ENCODE measurements at places on chromosomes 2 and 18.
A peak's percentile ranks its signal among the peaks of the same experiment; 100 is the strongest.

DNA sequence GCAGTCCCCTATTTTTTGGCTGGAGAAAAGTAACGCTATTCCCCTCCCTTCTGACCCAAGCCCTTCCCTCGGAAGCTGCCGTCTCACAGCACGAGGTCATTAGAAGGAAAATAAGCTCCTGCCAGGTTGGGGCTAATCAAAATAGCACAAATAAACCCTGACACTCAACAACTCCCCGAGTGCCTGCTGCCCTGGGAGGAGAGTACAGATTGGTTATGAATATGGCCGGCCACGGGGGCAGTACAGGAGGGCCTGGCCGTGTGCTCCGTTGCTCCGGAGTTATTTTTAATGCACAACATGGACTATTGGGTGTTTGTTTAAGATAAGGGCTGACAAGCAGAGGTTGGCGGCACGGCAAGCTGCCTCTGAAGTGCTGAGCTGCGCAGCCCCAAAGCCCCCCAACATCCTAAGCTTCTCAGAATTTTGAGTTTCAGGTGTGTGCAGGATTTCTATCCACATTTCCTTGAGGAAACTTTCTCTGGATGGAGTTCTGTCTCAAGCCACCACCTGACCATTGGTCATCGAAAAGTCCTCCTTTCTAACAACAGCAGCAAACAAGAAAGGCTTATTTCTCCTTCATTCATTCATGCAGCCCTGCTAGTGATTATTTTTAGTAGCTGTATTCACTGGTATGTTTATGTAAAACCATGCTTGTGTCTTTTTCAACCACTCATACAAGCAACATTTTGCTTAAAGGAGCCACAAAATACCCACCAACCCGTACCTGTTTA is 58.7 kb downstream of the PAX3 start:
- no peak for DNase-seq

- no peak for DNase-seq
Observed at GRCh38 chr2:31337197-31337596, 77.3 kb downstream of the XDH start.

- DNase-seq: no peak
Observed at GRCh38 chr2:7007488-7007845, 90.3 kb downstream of the RNF144A start.

GRCh38 chr2:99753505-99753904 is 263.7 kb upstream of the REV1 start:
- DNase-seq: no peak

DNA sequence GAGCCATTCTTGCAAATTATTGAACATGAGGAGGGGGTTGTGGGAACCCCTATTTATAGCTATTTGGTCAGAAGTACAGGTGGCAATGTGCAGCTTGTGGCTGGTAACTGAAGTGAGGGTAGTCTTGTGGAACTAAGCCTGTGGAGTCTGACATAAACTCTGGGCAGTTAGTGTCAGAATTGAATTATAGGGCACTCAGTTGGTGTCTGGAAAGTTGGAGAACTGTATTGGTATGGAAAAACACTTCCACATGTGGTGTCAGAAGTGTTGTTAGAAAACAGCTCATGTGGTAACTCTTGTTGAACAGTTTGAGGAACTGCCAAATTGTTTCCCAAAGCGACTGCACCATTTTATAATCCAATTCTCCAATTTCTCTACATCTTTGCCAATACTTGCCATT is 7.5 kb downstream of the RALBP1 start:
- DNase-seq: no peak

GRCh38 chr2:107585851-107586250 is 240.8 kb upstream of the RGPD4 start:
- no peak for DNase-seq

GRCh38 chr2:205555566-205556230 is 126.6 kb upstream of the NRP2 start:
- DNase-seq: no peak

DNA sequence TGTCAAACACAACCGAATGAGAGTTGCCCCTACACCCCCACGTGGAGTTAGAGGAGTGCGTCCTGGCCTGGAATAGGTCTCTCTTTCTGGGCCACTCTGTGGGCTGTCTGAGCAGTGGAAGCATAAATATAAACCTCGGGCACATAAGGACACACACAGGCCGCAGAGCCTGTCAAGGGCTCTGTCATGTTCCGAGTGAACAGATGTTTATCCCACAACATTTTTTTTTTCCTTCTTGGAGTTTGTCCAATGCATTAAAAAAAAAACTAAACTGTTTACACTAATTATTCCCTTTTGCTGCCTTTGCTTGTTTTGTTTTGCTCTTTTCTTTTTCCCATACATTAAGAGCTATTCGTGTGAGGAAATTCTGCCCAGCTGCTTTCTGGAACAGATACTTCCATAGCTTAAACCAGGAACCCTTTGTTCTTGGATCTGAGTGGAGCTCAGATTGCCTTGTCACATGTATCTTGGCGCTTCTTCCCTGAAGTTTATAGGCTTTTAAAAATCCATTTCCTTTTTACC is 228.3 kb upstream of the FOSL2 start:
- DNase-seq: no peak

- no peak for DNase-seq
Observed at GRCh38 chr18:79911344-79912270, 39.8 kb downstream of the SLC66A2 start.

DNA sequence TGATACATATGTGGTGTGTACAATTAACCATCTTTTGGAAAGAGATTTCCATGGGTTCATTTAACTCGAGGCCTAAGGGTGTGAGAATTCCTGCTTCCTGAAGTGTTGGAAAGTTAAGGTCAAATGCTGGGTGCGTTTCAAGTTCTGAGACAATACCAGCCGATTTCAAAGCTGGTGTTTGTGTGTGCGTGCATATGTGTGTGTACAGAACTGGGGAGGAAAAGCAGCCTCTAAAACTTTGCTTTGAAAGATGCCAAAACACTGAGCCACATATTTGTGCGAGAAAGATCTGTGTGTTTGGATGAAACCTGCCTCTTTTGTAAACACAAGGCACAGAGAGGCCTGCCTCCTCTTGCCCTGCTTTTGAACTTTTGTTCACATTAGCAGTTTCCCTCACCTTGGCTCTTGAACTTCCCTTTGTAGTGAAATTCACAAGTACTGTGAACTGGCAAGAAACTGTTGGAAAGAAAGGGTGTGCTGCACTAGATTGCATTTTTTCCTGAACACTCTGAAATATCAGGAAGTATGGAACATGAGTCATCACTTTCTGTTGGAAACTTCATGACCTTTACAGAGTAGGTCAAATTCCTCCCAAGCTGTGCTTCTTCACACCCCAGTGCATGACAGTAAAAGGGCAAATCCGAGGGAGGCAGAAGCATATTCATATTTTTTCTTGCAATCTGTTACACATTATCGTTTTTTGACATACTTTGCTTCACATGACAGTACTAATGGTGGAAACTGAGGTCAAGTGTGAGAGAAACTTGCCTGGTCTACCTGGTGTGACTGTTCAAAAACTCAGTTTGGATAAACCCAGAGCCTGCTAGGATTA is 20.0 kb upstream of the CAVIN2 start:
- peak; percentile 61 for DNase-seq

GRCh38 chr2:30356776-30357175 is 90.3 kb upstream of the LCLAT1 start:
- no peak for DNase-seq

GRCh38 chr2:28093768-28094167 is 203.2 kb downstream of the BABAM2 start:
- no peak for DNase-seq

GRCh38 chr2:64140665-64141200 is 3.5 kb downstream of the PELI1 start:
- no peak for DNase-seq

DNA sequence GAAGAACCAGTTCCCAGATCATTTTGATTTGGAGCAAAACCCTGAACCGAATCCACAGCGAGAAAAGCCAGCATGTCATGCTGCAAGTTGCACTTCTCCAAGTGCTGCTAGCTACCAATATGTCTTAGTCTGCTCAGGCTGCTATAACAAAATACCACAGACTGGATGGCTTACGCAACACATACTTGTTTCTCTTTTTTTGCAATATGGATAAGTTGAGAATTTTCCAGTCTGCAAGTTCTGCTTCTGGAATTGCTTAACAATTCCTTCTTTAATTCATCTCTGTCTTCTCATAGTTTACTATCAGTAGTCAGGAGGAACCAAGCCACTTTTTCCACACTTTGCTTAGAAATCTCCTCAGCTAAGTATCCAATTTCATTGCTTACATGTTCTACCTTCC is 105.9 kb upstream of the RBBP8 start:
- no peak for DNase-seq

DNA sequence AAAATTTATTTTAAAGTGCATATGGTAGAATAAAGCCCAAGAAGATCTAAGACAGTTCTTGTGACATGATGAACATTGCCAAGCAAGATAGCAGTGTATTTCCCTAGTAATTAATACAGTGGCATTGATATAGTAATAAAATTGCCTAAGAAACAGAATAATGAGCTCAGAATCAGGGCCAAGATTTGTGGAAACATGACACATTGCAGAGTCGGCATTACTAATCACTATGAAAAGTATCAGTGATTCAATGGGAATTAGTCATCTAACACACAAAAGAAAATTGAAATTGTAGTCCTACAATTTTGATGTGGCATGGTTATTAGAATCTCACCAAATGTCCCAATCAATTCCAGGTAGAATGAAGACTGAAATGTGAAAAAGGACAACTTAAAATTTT is 243.0 kb upstream of the CYRIA start:
- DNase-seq: no peak

- no peak for DNase-seq
Observed at GRCh38 chr2:158732573-158733429, 62.3 kb upstream of the DAPL1 start.

GRCh38 chr2:113886479-113887008 is 3.3 kb upstream of the ACTR3 start:
- peak; percentile 74 for DNase-seq

GRCh38 chr18:2337552-2338141 is 233.7 kb downstream of the METTL4 start:
- peak; percentile 6 for DNase-seq

DNA sequence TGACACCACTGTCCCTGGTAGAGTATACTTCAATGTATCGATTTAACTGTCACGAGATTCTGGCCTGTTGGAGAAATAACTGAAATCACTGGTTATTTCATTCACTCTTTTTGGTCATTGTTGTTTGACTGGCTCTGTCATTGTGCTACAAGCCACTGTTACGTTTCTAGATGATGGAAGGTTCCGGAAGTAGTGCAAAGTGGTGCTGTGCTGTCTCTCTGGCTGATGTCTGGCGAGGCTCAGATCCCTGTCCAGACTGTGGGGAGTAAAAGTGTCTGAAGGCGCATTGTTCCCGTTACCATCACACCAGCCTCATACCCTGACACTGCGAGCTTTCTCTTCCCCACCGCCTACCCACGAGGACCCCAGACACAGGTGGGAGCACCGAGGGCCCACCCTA is 11.7 kb downstream of the CNDP1 start:
- no peak for DNase-seq

- no peak for DNase-seq
Observed at GRCh38 chr2:38666556-38666910, 619 bp downstream of the GALM start.

DNA sequence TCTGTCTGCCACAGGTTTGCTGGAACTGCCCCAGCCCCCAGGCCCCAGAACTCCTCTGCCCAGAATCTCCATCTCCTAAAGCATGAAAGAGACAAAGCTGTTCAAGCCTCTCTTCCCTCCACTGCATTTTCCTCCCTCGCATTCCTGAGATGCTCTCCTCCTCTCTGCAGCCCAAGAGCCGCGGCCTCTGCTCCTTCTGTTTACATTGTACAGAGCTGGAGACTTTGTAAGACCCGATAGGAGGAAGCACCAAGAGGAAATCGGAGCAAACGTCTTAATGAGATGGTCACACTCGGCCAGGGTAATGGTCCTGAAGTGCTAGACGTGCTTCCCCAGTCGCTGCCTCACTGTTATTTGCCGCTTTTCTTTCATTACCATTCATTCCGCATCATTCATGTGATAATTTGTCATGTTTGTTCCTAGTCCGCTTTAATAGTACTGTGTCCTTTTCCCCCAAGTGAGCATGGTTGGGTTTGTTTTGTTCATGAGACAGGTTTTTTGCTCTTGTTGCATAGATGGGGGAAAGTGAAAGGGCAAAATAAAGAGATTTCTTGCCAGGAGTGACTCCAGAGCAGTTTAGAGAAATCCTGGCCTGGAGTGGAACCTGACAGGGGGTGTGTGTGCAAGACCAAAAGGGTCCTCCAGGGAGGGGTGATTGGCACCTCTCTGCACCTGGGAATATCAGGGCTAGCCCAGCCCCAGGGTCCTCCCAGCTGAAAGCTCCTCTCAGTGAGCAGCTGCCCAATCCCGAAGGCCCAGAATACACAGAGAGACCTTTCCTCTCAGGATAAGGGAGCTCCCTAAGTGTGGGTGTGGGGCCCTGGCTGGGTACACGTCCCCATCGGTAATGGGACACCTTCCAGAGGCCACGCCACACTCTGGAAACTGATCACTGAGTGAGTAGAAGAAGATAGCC is 44.9 kb upstream of the ID2 start:
- DNase-seq: no peak

DNA sequence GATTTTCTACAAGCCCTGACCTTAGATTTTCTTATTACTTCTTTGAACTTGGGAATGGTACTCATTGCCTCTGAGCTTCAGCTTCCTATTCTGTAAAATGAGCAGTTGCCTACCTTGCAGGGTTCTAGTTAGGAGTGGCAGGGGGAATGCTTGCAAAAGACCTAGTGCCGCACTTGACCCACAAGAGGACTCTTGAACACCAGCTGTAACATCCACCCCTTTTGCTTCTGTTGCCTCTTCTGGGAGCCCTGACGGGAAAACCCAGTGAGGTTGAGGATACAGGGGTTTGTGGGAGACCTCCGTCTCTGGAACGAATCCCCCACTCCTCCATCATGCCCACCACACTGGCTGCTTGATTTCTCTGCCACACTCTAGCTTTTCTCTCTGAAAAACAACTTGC is 27.1 kb upstream of the LBH start:
- DNase-seq: no peak

- peak; percentile 3 for DNase-seq
Observed at GRCh38 chr2:164954954-164955701, at the start of gene SLC38A11. SLC38A11 (minus strand) TSS chr2:164955525; CDS start chr2:164955247, 278 bp downstream.

GRCh38 chr2:102046135-102046986 is 54.6 kb downstream of the IL1R2 start:
- no peak for DNase-seq

DNA sequence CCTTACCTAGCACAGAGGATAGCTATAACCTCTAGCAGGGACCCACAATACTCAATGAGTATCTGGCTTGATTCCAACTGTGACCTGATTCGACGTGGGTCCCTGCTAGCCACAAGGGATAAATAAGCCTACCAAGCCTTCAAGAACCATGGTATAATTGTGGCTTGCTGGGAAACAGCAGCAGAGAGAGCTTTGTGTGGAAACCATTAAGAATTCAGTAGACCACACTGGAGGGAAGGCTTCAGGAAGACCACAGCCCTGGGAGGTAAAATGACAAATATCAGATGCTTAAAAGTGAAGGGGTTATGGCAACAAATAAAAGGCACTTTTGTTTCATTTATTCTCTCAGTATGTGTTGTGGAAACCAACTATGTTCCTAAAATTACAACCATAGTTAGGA is 82.6 kb upstream of the WIPF1 start:
- DNase-seq: no peak

GRCh38 chr18:66872277-66872676 is 268.4 kb upstream of the CDH19 start:
- peak; percentile 44 for DNase-seq
